ENCODE measurements at places on chromosomes 3 and 15. TPM values are rescaled to one million over a fixed set of nuclear protein-coding genes. Genes with fewer than 3 reads are reported as not detected.
A peak's percentile ranks its signal among the peaks of the same experiment; 100 is the strongest.

- DNase-seq: no peak
Observed at GRCh38 chr3:58210761-58211460, at the start of gene DNASE1L3. Gene DNASE1L3 (minus strand): TSS chr3:58210972. CDS start chr3:58210906, 66 bp downstream.

DNA sequence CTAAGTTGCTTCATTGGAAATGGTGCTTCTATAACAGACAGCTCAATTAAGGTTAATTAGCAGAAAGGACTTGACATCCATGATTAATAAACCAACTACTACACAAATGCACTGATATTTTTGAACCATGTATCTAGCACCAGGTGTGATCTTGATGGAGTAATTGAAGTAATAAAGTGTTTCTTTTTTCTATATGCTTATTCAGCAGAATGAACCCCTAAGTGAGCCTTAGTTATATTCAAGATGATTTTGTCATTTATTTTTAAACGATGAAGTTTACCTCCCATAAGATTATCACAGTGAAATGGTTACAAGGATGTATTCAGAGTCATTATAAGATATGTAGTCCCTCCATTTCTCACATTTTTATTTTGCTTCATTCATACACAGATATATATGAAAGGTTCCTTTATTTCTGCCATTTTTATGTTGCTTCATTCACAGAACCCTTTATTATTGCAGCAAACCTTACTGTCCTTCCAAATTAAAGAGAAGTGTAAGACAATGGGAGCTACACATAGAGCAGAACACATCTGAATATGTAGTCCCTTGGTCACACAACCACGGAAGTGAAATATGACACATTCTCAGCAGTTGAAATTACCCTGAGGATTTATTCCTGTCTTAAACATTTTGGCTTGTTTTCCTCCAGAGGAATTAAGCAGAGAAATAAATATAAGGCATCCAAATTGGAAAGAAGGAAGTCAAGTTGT lies 295.0 kb downstream of the RAP2B start:
- no peak for DNase-seq

- DNase-seq: peak; percentile 62
Observed at GRCh38 chr15:33735637-33736247, 232.6 kb upstream of the CHRM5 start.

DNA sequence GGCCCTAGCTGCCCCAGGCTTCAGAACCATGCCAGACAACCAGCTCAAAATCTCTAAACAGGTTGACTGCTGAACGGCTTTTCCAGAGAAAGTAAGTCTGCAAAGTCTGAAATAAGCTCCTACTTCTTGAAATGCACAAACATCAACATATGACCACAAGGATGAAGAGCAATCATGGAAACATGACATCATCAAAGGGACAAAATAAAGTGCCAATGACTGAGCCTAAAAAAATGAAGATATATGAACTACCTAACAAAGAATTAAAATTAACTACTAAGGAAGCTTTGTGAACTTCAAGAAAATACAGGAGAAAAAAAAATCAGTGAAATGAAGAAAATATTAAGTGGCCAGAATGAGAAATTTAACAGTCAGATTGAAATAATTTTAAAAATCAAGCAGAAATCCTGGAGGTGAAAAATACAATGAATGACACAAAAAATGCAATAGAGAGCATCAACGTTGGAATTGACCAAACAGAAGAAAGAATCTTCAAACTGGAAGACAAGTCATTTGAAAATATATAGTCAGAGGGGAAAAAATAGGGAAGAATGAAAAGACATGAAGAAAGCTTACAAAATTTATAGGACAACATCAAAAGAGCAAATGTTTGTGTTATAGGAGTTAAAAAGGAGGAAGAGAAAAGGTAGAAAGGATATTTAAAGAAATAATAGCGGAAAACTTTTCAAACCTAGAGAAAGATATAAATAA lies 364.2 kb downstream of the OCA2 start:
- no peak for DNase-seq

- DNase-seq: peak; percentile 67
Observed at GRCh38 chr15:39251413-39252133, 329.3 kb upstream of the THBS1 start.

GRCh38 chr3:53803124-53803815 lies 42.9 kb downstream of the CHDH start:
- no peak for DNase-seq

GRCh38 chr3:52093756-52094545 lies 37.6 kb upstream of the DUSP7 start:
- DNase-seq: no peak

TMEM207 gene
- total RNA-seq: not detected

ZDHHC3 gene
- total RNA-seq: 42.0 TPM
